Ascending aorta (tissue), 2 donors: ENCODE measurements at places on chromosomes 4 and X.

GRCh38 chrX:87582453-87582852 is 64.9 kb downstream of the KLHL4 start:
- H3K27me3 ChIP-seq = no peaks in the 10 kb centered on the region
- DNase-seq = no peak
- H3K36me3 ChIP-seq = no peaks in the 10 kb centered on the region
- H3K4me1 ChIP-seq = no peaks in the 10 kb centered on the region
- H3K27ac ChIP-seq = no peak overlapping the region

DNA sequence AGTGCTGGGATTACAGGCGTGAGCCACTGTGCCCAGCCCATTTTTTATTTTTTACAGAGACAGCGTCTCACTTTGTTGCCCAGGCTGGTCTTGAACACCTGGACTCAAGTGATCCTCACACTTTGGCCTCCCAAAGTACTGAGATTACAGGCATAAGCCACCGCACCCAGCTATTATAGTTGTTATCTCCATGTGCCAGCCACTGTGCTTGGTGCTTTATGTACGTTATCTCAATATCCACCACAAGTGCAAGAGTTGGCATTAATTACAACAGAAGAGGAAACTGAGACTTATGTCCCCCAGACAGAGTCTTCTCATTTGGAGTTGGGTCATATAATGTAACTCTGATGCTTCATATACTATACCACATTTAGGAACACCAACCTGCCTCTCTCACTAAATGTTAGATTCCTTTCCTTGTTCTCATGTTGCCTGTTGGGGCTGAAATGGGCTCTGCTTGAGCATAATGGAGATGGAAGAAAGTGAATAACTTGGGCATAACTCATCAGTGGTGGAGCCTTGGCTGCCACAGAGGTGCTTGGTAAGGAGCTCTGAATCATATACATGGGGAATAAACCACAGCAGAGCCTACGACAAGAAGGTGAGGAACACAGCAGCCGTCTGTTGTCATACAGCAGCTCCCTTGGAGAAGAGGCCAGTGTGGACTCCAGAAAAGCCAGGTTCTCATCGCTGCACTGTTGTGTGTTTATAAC is 84.3 kb downstream of the SPRY1 start:
- no peaks in the 10 kb centered on the region for H3K36me3 ChIP-seq
- no peak overlapping the region for H3K27ac ChIP-seq
- no peaks in the 10 kb centered on the region for H3K4me1 ChIP-seq
- H3K27me3 ChIP-seq = no peaks in the 10 kb centered on the region
- H3K4me3 ChIP-seq = no peak overlapping the region

DNA sequence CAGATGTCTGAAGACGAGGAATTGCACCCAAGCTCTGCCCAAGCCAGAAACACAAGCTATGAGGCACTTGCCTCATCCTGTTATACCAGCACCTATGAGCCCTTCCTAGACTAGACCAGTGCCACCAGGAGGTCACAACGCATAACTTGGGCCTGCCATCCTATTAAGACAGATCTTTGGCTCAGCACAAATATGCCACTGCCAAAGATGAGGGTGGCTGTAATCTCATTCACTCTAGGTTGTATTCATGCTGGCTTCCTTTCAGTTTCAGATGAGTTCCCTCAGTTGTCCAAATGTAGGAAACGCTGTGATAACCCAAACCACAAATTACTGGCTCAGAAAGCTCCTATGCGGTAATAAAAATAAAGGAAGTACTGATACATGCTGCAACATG is 76.5 kb upstream of the CITED1 start:
- H3K27ac ChIP-seq = no peak overlapping the region
- H3K36me3 ChIP-seq = no peaks in the 10 kb centered on the region
- DNase-seq = no peak
- no peaks in the 10 kb centered on the region for H3K27me3 ChIP-seq

DNA sequence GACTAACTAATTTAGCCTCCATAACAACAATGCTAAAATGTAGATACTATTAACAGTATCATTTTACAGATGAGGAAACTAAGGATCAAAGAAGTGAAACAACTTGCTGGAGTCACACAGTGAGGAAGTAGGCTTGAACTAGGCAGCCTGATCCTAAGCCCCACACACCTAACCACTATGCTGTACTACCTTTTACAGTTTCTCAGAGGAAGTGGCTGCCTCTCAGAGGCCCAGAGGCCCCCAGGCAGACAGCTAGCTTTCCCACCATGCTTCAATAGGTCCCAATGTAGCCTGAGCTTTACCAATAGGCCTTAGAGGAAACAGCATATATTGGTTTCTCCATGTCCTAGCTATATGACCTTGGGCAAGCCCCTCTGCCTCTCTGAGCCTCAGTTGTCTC is 69.4 kb upstream of the PJA1 start:
- no peaks in the 10 kb centered on the region for H3K36me3 ChIP-seq
- no peak overlapping the region for H3K4me3 ChIP-seq
- H3K27ac ChIP-seq = no peak overlapping the region
- no peak for DNase-seq
